ENCODE measurements at places on chromosomes 11 and 22.
A peak's percentile ranks its signal among the peaks of the same experiment; 100 is the strongest.

GRCh38 chr11:102268985-102269470 is 48.3 kb upstream of the BIRC3 start:
- DNase-seq = no peak

GRCh38 chr22:18050065-18050464 is 25.7 kb upstream of the MICAL3 start:
- DNase-seq = no peak

DNA sequence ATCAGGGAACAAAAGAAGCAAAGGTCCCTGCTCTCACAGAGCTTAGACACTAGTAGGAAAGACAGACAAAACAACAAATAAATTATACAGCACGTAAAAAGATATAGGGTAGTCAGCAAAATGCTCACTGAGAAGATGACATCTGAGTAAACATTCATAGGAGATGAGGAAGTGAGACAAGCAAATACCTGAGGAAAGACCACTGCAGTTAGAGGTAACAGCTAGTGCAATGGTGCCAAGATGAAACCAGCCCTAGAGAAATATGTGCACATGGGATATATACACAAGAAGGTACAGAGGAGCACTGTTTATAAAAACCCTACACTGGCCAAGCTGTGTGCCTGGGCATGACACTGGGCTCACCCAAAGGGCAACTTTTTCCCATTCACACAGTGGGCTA is 9.8 kb downstream of the CYP2R1 start:
- DNase-seq = no peak

GRCh38 chr11:6206456-6207180 is 1.3 kb downstream of the C11orf42 start:
- DNase-seq = no peak

DNA sequence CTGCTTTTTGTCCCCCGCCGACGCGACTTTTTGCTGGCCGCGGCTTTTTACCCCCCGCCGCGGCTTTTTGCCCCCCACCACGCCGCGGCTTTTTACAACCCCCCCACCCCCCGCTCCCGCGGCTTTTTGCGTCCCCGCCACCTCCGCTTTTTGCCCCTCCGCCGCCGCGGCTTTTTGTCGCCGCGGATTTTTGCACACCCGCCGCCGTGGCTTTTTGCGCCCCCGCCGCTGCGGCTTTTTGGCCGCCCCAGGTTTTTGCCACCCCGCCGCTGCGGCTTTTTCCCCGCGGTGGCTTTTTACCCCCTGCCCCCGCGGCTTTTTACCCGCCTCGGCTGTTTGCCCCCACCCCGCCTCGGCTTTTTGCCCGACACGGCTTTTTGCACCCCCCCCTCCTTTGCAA is 205.5 kb downstream of the CCT8L2 start:
- peak; percentile 9 for DNase-seq

All from K562 (cell line).